ENCODE measurements at places on chromosomes 11 and 22.

GRCh38 chr11:12377106-12377823 is at the start of gene PARVA:
TSS of gene PARVA (plus strand) at chr11:12377571. CDS start at chr11:12377648, 77 bp downstream.
- DNase-seq, result peak; percentile 33

- DNase-seq, result no peak
Observed at GRCh38 chr11:86214710-86215109, 29.8 kb upstream of the EED start.

DNA sequence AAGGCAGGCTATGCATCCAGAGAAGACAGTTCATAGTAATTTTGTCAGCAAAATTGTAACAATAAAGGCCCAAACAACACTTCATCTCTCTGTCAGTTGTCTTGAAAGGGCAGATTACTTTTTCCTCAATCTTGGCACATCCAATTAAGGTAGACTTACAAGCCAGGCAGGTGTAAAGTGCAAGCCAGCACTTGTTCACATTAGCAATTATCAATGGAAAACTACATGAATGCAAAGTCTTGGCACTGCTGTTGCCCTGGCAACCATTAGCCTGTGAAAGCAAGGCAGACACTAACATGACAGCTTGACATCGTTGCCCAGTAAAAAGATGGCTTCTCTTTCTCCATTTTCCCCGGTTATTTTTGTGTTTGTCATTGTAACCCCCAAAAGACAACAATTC is 677.2 kb upstream of the TENM4 start:
- DNase-seq, result no peak

DNA sequence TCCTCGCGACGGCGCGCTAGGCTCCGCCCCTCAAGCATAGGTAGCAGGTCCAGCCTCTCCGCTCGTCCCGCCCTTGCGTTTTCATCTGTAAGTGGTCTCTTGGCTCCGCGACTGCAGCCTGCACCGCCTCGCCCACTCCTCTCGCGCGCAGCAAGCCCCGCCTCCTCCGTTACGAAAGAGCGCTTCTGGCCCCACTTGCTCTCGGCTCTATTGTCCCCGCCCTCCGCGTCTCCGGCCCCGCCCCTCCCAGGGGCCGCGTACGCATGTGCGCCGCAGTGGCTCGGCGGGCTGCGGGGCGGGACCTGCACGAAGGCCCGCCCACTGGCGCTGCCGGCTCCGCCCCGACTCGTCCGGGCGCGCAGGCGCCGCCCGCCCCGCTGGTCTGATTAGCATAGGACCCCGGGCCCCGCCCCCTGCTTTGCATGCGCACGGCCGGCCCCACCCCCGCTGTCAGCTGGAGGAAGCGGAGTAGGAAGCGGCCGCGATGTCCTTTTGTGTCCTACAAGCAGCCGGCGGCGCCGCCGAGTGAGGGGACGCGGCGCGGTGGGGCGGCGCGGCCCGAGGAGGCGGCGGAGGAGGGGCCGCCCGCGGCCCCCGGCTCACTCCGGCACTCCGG is at the start of gene ESRRA:
Gene ESRRA (plus strand): TSS at position 450 of the 616 bp plus-strand sequence. CDS start 1,656 bp downstream, outside the sequence.
- DNase-seq, result peak; percentile 92

DNA sequence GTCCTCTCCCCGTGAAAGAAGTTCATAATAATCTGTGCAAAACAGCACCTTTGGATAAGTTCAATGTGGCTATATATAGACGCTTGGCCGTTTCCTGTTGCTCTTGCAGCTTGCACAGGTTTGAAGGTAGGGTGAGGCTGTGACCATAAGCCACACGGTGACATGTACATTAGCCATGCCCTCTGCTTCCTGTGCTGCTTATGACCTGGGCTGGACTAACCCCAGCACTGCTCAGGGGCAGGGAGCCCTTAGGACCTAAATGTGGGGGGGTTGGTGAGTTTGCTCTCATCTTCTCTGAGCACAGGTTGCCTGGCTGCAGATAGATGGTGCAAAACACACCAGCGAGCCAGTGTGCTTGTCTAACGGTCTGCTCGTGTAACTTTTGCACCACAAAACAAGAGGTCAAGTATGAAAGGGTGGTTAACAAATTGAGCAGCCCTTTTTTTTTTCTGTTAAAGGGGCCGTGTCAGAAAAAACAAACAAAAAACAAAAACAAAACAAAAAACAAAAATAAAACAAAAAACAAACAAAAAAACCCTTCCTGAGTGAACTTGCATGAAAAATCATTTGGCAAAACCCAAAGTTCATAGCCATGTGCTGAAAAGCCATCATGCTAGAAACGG is 37.3 kb downstream of the FLI1 start:
- DNase-seq, result no peak

DNA sequence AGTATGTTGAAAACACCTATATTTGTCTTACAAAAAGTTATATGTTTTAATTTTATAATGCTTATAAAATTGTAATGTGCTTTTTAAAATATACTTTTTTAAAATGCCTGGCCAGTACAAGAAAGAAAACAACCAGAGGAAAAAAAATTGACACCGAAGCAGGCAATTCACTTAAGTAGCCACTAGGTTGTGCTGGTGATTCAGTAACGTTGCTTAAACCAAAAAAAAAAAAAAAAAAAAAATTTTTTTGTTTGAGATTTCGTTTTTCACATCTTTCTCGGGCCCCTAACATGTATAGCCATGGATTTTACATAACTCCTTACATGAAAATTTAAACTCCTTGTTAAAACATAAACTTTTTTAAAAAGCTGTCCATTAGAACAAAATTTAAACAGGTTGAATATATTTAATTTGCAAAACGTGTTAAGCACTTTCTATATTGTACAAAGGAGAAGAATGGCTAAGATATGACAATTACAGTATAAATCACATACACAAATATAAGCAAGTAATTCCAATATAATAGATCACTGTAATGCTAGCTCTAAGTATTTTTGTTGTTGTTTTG is 9.2 kb downstream of the OR8B4 start:
- DNase-seq, result no peak

DNA sequence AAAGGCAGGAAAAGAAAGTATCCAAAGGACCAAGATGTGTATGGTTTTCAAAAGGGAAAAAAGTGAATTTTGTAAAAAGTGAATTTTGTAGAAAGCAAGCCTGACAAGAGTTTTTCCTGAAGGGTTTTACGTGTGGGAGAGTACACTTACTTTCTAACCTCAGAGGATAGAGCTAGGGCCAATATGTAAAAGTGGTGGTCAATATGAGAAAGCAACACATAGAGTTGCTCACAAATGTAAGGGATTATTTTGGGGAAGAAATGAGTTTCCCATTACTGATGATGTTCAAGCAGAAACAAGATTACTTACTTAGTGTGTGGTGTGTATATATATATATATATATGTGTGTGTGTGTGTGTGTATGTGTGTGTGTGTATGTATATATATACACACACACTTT is 162.5 kb downstream of the SWAP70 start:
- no peak for DNase-seq

DNA sequence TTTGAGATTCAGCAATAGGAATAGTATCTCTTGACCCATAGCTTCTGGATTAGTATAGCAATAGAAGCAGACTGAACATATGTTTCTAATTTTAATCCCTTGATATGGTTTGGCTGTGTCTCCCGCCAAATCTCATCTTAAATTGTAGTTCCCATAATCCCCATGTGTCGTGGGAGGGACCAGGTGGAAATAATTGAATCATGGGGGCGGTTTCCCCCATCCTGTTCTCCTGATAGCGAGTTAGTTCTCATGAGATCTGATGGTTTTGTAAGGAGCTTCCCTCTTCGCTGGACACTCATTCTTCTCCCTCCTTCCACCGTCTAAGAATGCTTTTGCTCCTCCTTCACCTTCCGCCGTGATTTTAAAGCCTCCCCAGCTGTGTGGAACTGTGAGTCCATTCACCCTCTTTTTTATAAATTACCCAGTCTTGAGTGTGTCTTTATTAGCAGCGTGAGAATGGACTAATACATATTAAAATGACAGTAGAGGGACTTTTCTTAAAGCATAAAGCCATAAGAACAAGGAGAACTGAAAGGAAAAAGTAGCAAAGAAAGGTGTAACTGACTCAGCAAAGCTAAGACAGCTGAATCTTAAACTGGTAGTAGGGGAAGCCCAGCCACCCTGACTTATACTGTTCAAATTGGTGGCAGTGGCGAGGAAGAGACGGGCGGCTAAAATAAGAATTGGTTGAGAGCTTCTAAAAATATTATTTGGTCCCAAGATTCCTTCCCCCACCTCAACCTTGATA is 20.3 kb upstream of the SLN start:
- no peak for DNase-seq

- DNase-seq, result no peak
Observed at GRCh38 chr22:11325767-11326166, 4202.2 kb upstream of the OR11H1 start.

DNA sequence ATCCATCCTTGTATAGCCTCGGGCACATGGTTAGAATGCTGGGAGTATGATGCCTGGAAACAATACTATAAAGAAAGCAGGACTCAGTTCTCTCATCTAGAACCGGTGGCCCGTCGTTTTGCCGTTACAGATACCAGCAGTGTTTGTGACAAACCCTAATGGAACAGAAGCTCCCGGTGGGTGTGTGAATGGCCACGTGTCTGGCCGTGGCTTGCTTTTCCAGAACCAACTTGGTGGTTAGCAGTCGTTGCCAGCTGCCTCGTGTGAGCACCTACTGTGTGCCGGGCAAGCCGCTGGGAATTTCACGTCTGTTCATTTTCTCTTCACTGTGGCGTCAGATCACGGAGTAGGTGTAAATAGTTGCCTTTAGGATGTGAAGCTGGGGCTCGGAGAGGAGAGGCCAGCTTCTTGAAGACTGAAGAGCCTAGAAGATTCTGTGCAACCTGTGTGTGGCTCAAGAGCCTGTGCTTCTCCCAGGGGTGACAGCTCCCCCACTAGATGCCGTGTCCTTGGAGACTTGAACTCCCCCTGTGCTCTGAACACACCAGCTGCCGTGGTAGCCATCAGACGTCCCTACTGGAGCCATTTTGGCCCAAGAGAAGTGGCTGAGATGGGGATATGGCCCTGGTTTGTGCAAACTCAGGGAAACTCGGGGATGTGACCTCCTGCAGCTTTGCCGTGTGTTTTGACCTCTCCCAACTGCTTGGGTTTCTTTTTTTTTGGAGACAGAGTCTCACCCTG is 57.5 kb upstream of the PPARA start:
- DNase-seq, result no peak

DNA sequence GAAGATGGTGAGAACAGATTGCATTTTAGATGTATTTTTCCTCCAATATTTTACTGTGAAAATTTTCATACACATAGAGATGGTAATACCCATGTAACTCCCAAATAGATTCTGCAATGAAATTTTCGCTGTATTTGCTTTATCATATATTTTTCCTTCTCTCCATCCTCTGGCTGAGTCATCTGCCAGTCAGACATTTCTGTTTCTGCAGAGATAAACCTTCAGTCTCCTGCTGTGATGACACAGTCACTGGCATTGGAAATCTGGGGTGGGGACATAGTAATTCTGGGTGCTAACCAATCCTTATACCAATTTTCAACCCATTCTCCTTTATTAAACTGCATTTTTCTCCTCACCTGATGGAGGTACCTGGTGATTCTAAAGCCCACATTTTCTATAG is 33.7 kb downstream of the SVIP start:
- DNase-seq, result no peak

GRCh38 chr22:17228725-17229126 is 9.5 kb upstream of the ADA2 start:
- no peak for DNase-seq

- DNase-seq, result no peak
Observed at GRCh38 chr22:49062802-49063544, 764.7 kb downstream of the BRD1 start.
